T-helper 9 cell (primary cell): ENCODE measurements at places on chromosomes 1 and 21.

GRCh38 chr1:207103892-207104373, at the start of gene C4BPA:
C4BPA (plus strand) TSS chr1:207104233; CDS start chr1:207113026, 8,793 bp downstream.
- DNase-seq: no peak

- no peak for DNase-seq
Measured at GRCh38 chr1:5738911-5739462, 253.2 kb downstream of the NPHP4 start.

DNA sequence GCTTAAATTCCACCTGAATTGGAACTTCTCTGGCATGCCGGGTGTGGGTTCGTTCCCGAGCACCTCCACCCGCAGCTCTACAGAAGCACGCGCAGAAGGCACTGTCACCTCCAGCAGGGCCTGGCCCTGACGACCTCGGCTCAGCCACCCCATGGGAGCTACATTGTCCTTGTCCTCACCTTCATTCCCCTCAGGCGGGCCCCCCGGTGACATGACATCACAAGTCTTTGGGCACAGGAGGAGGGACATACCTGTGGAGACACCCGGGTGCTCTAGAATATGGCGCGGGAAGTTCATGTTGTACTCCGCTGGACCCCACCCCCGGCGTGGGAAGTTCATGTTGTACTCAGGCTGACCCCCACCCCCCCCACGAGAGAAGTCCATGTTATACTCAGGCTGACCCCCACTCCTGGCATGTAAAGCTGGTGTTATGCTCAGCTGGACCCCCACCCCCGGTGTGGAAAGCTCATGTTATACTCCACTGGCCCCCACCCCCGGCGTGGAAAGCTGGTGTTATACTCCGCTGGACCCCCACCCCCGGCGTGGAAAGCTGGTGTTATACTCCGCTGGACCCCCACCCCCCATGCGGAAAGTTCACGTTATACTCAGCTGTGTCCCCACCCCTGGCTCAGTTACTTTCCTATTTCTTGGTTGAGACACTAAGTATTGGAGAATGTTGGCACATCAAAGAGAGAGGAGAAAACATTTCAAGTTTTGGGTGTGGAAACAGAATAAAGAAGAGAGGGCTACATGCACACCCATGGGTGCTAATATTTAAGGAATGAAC, 37.6 kb downstream of the UMODL1 start:
- no peak for DNase-seq

DNA sequence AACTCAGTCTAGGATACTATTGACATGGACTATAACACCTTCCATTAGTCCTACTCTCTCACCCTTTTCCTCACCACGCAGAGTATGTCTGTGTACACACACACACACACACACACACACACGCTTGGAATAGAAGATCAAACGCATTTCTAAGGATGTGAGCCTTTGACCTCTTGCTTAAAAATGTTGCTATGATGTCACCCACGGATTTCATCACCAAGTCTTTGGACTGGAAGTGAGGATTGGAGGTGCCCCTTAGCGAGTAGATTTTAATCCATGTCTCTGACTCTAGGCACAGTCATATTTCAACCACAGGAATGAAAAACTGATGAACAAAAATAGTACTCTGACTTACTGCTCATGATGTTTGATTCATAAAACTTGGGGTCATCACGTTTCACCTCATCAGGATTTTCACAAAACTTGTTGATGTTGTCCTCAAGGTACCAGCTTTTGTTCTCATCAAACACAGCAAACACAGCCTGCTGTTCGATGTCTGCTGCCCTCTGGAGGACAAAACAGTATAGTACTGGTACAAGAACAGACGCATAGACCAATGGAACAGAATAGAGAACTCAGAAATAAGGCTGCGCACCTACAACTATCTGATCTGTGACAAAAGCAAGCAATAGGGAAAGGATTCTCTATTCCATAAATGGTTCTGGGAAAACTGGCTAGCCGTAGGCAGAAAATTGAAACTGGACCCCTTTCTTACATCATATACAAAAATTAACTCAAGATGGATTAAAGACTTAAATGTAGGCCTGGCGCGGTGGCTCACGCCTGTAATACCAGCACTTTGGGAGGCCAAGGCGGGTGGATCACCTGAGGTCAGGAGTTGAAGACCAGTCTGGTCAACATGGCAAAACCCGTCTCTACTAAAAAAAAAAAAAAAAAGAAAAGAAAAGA, 39.9 kb downstream of the F5 start:
- DNase-seq: peak; percentile 29

- DNase-seq: no peak
Measured at GRCh38 chr1:156727492-156727891, 777 bp upstream of the METTL25B start.

GRCh38 chr1:244836135-244836521, 670 bp downstream of the COX20 start:
- no peak for DNase-seq

DNA sequence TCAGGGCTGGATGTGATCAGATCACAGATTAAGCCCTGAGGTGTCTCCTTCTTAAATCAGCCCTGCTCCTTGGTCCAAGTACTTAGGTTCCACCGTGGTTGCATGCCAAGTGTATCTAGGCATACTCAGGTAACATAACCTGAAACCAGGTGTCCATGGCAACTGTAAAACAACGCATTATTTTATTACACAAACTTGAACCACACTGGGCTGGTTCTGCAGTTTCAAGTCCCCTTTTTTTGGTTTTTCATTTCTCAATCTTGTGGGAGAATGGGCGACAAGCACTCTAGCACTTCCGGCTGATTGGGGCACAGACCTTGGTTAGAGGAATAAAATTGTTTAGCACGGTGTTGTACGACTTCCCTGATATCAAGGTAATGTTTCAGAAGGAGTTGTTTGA, 65.2 kb downstream of the GBP6 start:
- DNase-seq: no peak

- no peak for DNase-seq
Measured at GRCh38 chr1:106200711-106201110, 855.8 kb upstream of the PRMT6 start.

DNA sequence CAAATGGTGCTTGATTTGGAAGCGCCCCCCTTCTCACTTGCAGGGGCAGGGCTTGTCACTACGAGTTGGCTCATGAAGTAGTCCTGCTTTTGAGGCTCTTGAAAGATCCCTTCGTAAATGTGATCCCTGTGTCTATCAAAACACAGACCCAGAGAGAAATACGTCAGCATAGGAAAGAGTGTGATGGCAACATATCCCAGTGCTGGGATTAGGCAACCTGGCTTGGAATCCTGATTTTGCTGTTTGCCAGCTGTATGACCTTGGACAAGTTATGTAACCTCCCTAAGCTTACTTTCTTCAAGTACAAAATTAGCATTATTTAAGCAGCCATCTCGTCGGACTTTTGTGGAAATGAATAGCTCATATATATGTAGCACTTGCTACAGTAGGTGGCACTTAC, 228.4 kb downstream of the ATG4C start:
- DNase-seq: no peak
